ENCODE measurements at places on chromosomes 4 and X.

DNA sequence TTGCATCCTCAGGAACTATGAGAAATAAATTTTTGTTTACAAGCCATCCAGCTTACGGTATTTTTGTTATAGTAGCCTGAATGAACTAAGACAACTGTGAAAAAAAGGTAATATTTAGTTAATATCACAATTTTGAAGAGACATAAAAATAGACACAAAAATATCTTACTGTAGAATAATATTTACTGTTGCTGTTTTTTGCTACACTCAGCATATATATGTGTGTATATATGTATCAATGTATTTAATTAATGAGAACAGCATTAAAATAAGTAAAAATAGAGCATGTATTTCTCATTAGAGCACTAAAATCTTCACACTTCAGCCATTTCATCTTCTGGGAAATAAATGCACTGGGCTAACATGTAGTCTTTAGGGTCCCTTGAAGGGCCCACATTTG lies 24.6 kb downstream of the PPP3CA start:
- DNase-seq: no peak

GRCh38 chr4:27057053-27057452 lies 196.4 kb downstream of the STIM2 start:
- no peak for DNase-seq

- DNase-seq: no peak
These were observed 356.8 kb downstream of the BMPR1B start for GRCh38 chr4:95114521-95114920.

- no peak for DNase-seq
These were observed 19.6 kb upstream of the CHM start for GRCh38 chrX:86066998-86067397.

DNA sequence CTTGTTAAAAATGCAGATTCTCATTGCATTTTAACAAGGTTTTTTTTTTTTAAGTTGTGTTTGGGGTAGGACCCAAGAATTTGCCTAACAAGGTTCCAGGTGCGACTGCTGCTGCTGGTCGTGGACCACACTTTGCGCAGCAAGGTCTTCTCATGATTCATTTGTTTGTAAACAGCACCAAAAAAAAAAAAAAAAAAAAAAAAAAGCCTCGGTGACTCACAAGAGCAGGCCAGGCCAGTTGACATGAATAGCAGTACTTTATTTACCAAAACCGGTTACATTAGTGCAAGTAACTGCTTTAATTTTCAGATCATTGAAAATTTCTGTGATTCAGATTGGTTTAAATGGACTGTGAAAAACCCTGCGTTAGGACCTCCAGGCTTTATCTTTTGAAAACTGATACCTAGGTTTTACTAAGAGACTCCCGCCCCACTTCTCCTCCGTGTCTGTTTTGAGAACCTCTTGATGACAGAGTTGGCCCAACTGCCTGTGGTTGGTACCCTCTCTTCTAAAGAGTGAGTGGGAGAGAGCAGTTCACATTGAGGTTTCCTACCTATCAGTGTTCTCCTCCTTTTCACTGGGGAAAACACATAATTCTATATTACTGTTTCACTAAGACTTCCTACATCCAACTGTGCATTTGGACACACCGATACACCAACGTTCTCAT lies 86.2 kb downstream of the PHEX start:
- no peak for DNase-seq

- DNase-seq: peak; percentile 44
These were observed 42.7 kb downstream of the ASMT start for GRCh38 chrX:1657367-1658070.

DNA sequence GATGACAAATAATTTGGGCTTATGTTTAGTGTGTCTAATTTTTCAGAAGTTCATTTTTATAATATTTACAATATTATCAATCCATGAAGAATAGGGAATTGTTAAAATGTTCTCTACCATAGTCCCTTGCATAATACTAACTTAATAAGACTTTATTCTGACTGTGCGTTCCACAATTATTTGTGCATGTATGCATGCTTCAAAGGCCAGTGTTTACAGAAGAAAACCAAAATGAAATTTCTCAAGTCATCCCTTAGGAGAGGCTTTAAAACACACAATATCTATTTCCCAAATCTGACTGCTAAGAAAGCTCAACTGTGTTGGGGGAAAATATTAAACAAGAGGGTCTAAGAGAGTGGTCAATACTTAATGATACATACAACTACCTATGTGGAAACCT lies 226.3 kb upstream of the ANKRD50 start:
- no peak for DNase-seq

GRCh38 chrX:69290292-69290691 lies 125.0 kb upstream of the PJA1 start:
- no peak for DNase-seq

- peak; percentile 54 for DNase-seq
These were observed 133.8 kb downstream of the PALLD start for GRCh38 chr4:168630445-168631187.

GRCh38 chr4:1462009-1462767 lies 55.9 kb upstream of the NKX1-1 start:
- DNase-seq: no peak

DNA sequence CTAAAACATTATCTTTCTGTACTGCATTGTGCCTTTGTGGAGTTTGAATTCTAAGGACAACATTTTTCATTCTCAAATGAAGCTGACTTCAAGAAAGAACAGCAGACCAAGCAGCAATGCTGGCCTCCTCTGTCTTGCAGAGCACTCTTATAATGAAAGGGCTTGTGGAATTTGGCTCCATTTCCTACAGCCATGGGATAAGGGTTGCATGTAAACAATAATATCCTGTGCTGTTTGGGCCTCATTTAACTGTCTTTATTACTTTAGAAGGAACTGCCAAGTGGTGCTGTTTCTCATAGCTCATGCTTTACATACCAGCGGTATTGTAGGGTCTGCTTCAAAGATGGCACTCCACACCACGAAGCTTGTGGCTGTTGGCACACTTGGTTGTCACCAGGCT lies 111.4 kb upstream of the EOLA2 start:
- peak; percentile 16 for DNase-seq

DNA sequence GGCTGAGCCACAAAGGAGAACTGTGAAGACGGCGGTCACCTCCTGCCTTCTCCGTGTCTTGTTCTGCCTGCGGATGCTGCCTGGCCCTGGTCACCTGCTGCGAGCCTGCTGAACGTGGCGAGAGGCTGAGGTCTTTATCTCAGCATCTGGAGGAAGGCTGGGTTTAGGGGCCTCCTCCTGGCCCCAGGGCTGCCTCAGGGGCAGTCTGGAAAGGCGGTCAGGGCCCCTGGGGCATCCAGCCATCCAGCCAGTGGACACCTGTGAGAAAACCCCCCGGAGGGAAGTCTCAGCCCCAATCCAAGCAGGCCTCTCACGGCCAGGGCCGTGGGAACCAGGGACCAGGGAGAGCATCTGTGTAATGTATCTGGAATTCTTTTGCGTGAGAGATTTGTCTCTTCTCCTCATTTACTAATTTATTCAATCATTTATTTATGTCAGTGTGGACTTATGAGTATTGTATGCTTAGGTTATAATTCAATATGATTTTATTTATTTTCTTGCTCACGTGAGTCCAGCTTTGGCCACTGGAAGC lies 11.3 kb downstream of the PDE6B start:
- no peak for DNase-seq

GRCh38 chrX:148755111-148755510 lies 254.7 kb downstream of the AFF2 start:
- DNase-seq: no peak

GRCh38 chr4:38067499-38067898 lies 107.3 kb downstream of the PTTG2 start:
- no peak for DNase-seq

DNA sequence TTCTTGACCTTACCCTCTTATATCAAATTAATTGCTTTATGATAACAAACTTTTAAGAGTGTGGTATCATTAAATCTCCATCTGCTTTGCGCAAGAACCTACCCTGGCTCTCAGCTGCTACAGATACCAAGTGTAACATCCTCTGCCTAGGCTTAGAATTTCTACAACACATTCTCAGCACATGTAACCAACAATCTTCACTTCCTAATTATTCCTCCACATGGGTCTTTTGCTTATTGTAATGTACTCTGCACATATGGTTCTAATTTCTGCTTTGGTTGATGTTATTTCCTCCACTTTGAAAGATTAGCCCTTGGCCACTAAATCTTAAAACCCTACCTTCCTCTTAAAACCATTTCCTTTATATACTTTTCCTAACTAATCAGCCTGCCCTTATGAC lies 242.4 kb downstream of the ARHGAP24 start:
- DNase-seq: no peak

DNA sequence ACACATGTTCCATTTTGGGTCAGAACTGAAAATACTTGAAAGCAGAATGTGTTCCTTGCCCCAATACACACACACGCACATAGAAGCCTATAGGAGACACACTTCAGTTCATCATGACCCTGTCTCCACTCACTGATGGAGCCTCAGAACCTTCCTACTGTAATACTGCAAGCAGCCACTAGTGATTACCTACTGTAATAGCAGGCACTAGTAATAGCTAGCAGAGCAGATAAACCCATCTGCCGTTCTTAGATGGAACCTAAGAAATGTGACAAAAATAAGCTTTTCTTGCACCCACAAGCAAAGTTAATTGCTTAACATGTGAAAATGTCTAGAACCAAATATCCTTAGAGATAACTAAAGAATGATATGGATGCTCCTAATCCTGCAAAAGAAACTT lies 13.6 kb downstream of the AMTN start:
- DNase-seq: no peak

GRCh38 chr4:85836588-85837438 lies 361.9 kb downstream of the ARHGAP24 start:
- no peak for DNase-seq

- no peak for DNase-seq
These were observed 12.8 kb downstream of the CLNK start for GRCh38 chr4:10671799-10672198.

GRCh38 chr4:37742149-37742548 lies 56.0 kb upstream of the RELL1 start:
- no peak for DNase-seq

- no peak for DNase-seq
These were observed 354.7 kb downstream of the ANK2 start for GRCh38 chr4:113404167-113404571.

DNA sequence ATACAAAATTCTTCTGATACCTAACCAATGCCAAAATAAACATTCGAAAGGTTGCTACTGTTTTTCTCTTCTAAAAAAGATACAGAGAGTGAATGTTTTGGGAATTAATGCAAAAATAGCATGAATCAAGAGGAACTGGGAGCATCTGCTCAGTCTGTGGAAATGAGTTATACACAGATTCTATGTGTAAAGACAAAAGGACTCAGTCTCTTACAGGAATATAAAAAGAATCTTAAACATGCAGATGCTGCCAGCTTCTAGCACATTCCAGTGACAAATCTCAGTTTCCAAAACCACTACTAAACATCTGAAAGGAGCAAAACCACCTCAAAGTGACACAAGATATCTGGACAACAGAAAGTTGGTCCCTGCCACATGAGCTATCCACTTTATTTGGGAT lies 55.0 kb downstream of the PAPSS1 start:
- peak; percentile 9 for DNase-seq

- DNase-seq: no peak
These were observed 63.7 kb upstream of the GDPD2 start for GRCh38 chrX:70359458-70359857.

All from muscle of back (tissue), 13 donors.